Uterus (tissue), 4 donors: ENCODE measurements at places on chromosomes 12 and 14. TPM values are rescaled to one million over a fixed set of nuclear protein-coding genes. Genes with fewer than 3 reads are reported as not detected.

- no peak for DNase-seq
These were observed 268.6 kb downstream of the BTG1 start for GRCh38 chr12:91877022-91877421.

DNA sequence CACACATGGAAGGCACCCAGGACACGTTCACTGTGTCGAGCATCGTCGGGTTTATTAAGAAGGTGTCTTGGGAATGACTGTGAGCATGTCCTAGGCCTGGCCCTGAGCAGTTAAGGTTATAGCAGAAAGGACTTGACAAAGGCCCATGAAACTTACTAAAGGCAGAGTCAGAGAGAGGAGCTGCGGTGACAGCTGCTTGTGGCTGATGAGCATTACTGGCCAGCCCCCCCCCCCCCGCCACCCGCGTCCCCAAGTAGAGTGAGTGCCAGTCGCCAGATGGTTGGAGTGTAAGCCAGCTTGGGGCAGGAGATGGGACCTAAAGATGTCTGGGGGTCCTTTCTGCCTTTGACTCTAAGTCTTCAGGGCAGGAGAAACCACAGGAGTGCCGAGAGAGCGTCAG, 169.9 kb downstream of the TSPAN9 start:
- no peak for DNase-seq

The POTEM gene
- not detected for total RNA-seq

The MYF6 gene
- not detected for total RNA-seq

- DNase-seq = no peak
These were observed 36.8 kb downstream of the SPTSSA start for GRCh38 chr14:34425095-34425851.

GRCh38 chr12:107760207-107760808, 629 bp downstream of the PRDM4 start:
- DNase-seq = peak; percentile 19

GRCh38 chr14:64856529-64857445, 22.9 kb downstream of the SPTB start:
- no peak for DNase-seq

GRCh38 chr12:106135075-106135474, 3.7 kb downstream of the NUAK1 start:
- no peak for DNase-seq

DNA sequence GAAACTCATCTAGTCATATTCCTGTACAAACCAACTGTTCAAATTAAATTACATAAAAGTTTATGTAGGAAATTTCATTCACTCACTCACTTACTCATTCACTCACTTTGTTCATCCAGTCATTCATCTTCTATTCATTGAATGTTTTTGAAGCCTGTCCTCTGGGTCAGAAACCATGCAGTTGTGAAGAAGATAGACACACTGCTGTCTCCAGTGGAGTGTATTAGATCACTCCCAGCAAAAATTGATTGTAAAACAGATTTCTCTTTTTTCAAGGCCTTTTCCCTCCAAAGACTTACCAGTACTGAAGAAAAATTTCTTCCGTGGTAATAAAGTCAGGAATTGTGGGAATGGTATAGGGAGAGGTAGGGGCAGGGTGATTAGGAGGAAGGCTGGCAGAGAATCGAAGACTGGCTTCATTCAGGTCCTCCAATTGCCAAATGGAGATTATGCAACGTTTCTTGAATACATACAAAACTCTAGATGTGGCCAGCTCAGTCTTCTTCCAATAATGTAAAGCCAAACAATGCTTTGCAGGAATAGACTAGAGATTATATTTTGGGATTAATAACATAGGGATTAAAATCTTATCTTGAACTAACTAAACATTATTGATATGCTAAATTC, 9.1 kb downstream of the LRRK2 start:
- no peak for DNase-seq

DNA sequence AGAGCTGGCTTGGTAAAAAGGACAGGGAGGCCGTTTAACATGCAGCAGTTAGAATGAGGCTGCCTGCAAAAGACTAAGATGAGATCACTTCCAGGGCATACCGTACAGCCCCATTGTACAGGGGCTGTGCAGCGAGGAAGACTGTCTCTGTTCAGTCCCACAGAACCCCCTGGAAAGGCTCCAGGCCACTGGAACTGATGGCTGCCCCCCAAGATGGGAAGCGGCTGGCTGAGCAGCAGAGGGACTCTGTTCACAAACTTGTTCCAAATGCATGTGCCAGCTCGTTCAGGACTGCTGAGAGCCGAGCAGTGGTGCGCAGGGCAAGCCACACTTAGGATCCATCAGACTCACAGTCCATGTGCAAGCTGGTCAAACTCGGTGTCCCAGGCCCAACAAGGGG, 82.9 kb downstream of the CHGA start:
- no peak for DNase-seq

DNA sequence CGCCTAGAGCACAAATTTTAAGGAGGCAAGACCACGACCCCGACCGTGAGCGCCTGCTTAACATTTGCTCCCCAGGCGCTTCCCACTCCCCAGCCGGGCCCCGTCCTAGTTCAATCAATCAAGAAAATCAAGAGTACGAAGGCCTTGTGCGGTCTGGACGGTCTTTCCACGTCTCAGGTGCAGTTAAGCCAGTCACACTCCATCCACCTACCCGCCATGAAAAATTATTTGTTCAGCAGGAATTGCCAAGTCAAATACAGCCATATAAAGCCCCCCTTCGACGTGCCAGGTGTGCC, 603 bp upstream of the LRR1 start:
- DNase-seq = no peak

GRCh38 chr14:61491876-61492434, 170.6 kb downstream of the PRKCH start:
- no peak for DNase-seq

DNA sequence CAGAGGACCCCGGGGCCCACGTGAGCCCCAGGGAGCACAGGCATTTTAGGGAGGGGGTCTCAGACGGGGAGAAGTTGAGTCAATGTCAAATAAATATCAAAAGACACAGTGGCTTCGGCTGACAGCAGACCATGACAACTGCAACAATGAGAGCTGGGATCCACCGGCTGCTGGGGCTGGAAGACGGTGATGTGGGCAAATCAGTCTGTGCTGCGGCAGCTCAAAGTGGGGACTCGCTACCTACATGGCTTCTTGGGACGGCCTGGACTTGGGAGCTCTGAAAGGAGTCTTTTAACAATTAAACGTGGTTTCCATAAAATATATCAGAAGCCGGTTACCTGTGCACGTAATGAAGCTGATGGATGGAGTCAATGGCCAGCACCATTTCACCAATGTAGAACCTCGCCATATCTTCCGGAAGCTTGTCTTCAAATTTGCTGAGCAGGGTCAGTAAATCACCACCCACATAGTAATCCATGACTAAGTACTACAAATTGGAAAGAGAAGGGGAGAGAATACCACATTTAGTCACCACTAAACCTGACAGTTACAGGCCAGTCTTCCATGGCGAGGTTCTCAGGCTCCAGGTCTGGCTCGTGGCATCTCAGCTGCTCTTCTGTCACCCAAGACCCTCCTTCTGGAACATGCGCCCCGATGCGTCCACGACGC, 58.0 kb downstream of the CDC42BPB start:
- DNase-seq = no peak

- DNase-seq = no peak
These were observed 400.2 kb downstream of the TMEM121 start for GRCh38 chr14:105926373-105927095.

- DNase-seq = no peak
These were observed 85.7 kb downstream of the ITPK1 start for GRCh38 chr14:93029911-93030508.

The SMIM41 gene
- not detected for total RNA-seq

The SSTR1 gene
- 2.0 TPM for total RNA-seq

- no peak for DNase-seq
These were observed 38.3 kb downstream of the ATF7IP start for GRCh38 chr12:14403711-14404196.

DNA sequence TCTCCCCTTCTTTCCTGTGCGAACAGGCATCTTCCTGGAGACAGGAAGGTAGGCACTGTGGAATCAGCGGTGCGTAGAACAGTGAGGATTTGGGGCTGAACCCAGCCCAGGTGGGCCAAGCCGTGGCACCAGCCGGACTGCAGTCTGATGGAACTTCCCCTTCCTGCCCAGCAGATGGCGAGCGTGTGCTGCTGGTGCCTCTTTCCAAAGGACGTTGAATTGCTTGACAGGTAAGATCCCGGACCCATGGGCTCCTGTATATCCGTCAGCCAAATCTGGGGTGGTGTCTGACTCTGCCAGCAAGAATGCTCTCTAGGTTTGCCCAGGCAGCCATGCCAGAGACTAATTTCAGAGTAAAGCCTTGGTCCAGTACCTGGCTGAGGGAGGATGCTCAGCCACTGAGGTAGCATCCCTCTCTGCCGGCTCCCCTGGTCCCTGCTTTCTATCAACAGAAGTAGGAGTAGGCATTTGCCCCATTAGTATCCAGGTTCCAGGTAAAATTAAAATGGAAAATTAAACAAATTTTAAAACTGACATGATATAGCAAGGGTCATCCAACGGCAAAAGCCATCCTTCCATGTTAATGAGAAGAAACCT, 21.1 kb upstream of the KCNA5 start:
- DNase-seq = no peak

DNA sequence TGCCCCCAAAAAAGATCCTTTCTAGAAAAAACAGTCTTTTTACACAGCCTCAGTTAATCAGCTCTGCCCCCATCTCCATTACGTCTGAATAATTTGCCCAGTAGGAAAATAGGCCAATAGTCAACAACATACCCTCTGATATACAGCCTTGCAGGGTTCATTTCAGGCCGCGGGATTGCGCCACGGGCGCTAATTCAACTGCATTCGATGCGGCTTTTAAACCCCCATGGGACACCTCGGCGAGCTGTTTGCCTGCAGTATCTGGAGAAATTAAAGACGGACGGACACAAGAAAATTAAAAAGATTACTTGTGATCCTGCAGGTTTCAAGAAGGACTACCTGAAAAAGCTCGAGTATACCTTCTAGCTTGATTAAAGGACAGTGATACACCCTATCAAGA, 36.1 kb downstream of the ERP29 start:
- DNase-seq = no peak

The OTOGL gene
- 1.6 TPM for total RNA-seq

- DNase-seq = no peak
These were observed 21.0 kb downstream of the AKT1 start for GRCh38 chr14:104774453-104775072.

The TBX5 gene
- not detected for total RNA-seq

DNA sequence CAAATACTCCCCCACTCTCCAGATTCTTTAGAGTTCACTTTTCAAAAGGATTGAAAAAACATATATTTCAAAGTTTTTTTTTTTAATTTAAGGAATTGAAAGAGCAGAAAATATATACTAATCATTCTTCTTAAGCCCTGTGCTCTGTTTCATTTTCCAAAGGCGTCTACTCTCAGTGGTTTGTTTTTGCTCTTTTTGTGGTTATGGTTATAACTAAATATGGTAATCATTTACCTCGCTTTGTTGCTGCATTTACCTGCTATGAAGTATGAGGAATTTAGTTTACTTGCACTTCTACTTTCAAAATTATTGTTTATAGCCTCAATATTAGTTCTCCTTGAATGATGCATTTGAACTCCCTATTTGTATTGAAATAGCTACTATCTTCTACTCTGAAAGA, 55.9 kb upstream of the LRRK2 start:
- DNase-seq = no peak

The EMC9 gene
- total RNA-seq = not detected

- DNase-seq = no peak
These were observed 4.4 kb downstream of the CD9 start for GRCh38 chr12:6204533-6205143.

DNA sequence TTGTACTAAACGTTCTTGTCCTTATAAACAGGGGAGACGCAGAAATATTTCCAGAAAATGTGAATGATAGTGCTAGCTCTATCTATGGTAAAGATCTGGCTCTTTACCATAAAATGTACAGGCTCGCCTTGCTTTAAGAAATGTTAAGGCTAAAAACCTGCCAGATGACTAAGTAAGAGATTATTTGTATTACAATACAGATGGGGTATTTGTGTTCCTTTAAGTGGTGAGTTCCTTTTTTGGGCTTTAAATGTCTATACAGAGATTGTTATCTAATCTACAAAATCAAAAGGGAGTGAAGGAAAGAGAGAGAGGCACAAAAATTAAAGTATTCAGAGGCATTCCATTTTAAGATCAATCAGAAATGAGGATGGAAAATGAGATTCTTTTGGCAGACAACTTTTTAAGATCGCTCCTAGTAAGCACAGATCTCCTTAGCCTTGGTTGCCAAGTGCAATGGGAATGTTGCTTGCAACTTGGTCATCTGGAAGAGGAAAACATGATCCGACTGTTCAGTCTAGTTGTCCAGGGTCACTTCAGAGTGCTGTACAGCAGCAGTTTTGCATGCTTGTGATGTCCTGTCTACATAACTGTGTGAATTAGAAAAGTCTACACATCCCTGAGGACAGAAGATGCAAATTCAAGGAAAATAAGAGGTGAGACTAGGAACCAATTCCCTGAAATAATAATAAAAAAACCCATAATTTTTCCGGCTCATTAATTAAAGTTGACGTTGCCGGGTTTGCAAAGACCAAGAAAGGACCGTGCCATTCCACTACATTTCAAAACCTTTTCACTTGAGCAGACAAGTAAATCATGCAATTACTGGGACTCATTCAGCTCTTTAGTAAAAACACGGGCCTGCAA, 380.8 kb downstream of the EGLN3 start:
- DNase-seq = no peak

The SYNE3 gene
- total RNA-seq = 21.5 TPM

The KRT8 gene
- 46.2 TPM for total RNA-seq

- DNase-seq = no peak
These were observed 271.6 kb downstream of the NPAS3 start for GRCh38 chr14:33210311-33210710.

The KRT3 gene
- total RNA-seq = not detected

DNA sequence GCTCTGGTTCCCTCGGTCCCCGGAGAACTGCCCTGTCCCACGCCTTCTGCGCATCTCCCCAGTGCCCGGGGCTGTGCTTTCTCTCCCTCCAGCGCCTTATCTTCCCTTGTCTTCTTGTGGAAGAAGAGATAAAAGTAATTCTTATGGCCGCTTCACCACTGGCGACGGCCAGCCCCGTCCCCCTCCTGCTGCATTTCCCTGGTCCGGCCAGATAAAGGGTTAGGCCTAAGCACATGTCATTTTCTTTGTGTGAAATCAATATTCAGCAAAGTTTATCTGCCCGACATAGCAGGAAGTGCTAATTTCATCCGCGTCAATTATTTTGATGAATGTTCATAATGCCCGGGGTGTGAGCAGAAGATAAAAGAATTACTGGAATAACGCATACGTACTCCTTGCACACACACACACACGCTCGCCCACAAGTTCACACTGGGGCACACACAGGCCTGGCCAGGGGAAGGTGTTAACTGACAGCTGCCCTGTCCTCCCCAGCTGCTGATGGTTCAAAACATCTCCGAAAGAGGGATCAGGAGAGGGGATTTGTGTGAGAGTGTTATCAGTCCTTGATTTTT, 177.7 kb upstream of the LHX5 start:
- no peak for DNase-seq

- DNase-seq = no peak
These were observed 5.5 kb downstream of the ACTN1 start for GRCh38 chr14:68973639-68974038.

The MYH6 gene
- total RNA-seq = not detected

- DNase-seq = no peak
These were observed 79.1 kb downstream of the KCNK10 start for GRCh38 chr14:88243946-88244345.

The CLEC1B gene
- total RNA-seq = not detected
